Ovary (tissue), 10 donors: ENCODE measurements at places on chromosomes 5 and 9. TPM values are rescaled to one million over a fixed set of nuclear protein-coding genes. Genes with fewer than 3 reads are reported as not detected.

SPAG8 gene
- 28.1 TPM for total RNA-seq

CCL19 gene
- not detected for total RNA-seq

PSAT1 gene
- 5.2 TPM for total RNA-seq

SQSTM1 gene
- total RNA-seq: 443 TPM

DNA sequence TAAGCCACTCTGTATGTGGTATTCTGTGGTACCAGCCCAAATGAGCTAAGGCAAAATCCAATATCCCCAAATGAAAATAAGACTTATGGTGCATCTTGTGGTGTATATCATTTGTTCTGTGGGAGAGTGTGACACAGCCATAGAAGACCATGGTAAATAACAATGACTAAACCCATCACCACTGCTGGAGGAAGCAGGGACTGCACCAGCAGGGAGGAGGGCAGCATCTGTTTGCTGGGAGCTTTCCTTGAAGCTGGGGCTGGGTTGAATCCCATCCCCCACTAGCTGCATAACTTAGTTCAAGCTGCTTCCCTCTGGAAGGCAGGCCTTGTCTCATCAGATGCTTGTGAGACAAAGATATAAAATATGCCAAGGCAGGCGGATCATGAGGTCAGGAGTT is 14.2 kb downstream of the GADD45G start:
- H3K4me1 ChIP-seq: peaks cover 9% of the 10 kb centered on the region
- H3K27me3 ChIP-seq: no peaks in the 10 kb centered on the region
- H3K36me3 ChIP-seq: no peaks in the 10 kb centered on the region
- no peak for DNase-seq
- no peak overlapping the region for H3K4me3 ChIP-seq
- no peak overlapping the region for H3K27ac ChIP-seq

- DNase-seq: no peak
- H3K4me1 ChIP-seq: no peaks in the 10 kb centered on the region
- H3K36me3 ChIP-seq: no peaks in the 10 kb centered on the region
- no peaks in the 10 kb centered on the region for H3K27me3 ChIP-seq
- H3K27ac ChIP-seq: no peak overlapping the region
Observed at GRCh38 chr9:122204055-122204454, 24.7 kb downstream of the LHX6 start.

- no peaks in the 10 kb centered on the region for H3K4me1 ChIP-seq
- no peak overlapping the region for H3K27ac ChIP-seq
- H3K27me3 ChIP-seq: no peaks in the 10 kb centered on the region
- DNase-seq: no peak
- no peaks in the 10 kb centered on the region for H3K36me3 ChIP-seq
Observed at GRCh38 chr5:154745349-154745748, 9.8 kb upstream of the LARP1 start.

DNA sequence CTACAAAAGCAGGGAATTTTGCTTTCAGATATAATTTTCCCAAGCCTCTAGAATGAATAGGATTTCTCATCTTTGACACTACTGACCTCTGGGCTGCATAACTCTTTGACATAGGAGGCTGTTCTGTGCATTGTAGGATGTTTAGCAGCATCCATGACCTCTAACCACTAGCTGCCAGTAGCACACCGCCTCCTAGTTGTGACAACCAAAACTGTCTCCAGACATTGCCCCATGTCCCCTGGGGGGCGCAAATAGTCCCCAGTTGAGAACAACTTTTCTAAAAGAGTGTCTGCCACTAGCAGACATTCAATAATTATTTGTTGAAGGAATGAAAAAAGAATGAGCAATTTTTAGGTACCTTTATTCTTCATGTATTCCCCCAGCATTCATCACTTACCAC is 51.8 kb downstream of the POU4F3 start:
- no peak overlapping the region for H3K27ac ChIP-seq
- H3K27me3 ChIP-seq: no peaks in the 10 kb centered on the region
- no peaks in the 10 kb centered on the region for H3K4me1 ChIP-seq
- H3K36me3 ChIP-seq: no peaks in the 10 kb centered on the region
- DNase-seq: no peak
- no peak overlapping the region for H3K4me3 ChIP-seq

GRCh38 chr5:74761241-74761640 is 5.7 kb downstream of the GFM2 start:
- H3K27me3 ChIP-seq: no peaks in the 10 kb centered on the region
- no peaks in the 10 kb centered on the region for H3K36me3 ChIP-seq
- H3K4me3 ChIP-seq: no peak overlapping the region
- no peak for DNase-seq

- H3K27ac ChIP-seq: no peak overlapping the region
- H3K36me3 ChIP-seq: no peaks in the 10 kb centered on the region
- H3K27me3 ChIP-seq: no peaks in the 10 kb centered on the region
- H3K4me1 ChIP-seq: peaks cover 3% of the 10 kb centered on the region
- no peak overlapping the region for H3K4me3 ChIP-seq
Observed at GRCh38 chr5:124459984-124460383, 286.5 kb downstream of the ZNF608 start.

- no peaks in the 10 kb centered on the region for H3K36me3 ChIP-seq
- no peak for DNase-seq
- H3K27me3 ChIP-seq: no peaks in the 10 kb centered on the region
- no peaks in the 10 kb centered on the region for H3K4me1 ChIP-seq
Observed at GRCh38 chr5:115329475-115329874, 33.0 kb upstream of the CCDC112 start.

DNA sequence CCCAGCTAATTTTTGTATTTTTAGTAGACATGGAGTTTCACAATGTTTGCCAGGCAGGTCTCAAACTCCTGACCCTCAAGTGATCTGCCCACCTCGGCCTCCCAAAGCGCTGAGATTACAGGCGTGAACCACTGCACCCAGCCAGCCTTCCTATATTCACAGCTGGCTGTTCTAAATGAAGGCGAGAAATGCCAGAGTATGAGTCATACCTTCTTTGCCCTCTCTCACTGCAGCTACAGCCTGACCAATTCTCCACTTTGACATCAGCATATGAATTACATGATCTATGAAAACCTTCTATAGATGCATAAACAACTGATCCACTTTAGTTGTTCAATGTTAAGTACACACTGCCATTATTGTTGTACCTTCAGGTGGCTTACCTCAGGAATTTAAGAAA is 14.5 kb downstream of the APTX start:
- no peaks in the 10 kb centered on the region for H3K27me3 ChIP-seq
- no peak overlapping the region for H3K27ac ChIP-seq
- no peaks in the 10 kb centered on the region for H3K4me1 ChIP-seq
- DNase-seq: no peak

- no peaks in the 10 kb centered on the region for H3K27me3 ChIP-seq
- H3K4me1 ChIP-seq: peaks cover 8% of the 10 kb centered on the region
- no peak overlapping the region for H3K27ac ChIP-seq
Observed at GRCh38 chr9:38029915-38030638, 39.0 kb downstream of the SHB start.

GRCh38 chr9:136535070-136535469 is 10.8 kb downstream of the NOTCH1 start:
- no peaks in the 10 kb centered on the region for H3K4me1 ChIP-seq
- no peak for DNase-seq
- H3K27me3 ChIP-seq: no peaks in the 10 kb centered on the region
- no peak overlapping the region for H3K27ac ChIP-seq
- no peaks in the 10 kb centered on the region for H3K36me3 ChIP-seq

- no peak overlapping the region for H3K27ac ChIP-seq
- H3K27me3 ChIP-seq: no peaks in the 10 kb centered on the region
- H3K4me1 ChIP-seq: no peaks in the 10 kb centered on the region
- H3K4me3 ChIP-seq: no peak overlapping the region
- no peak for DNase-seq
- no peaks in the 10 kb centered on the region for H3K36me3 ChIP-seq
Observed at GRCh38 chr9:30584559-30584958, 1799.9 kb upstream of the ACO1 start.

- DNase-seq: no peak
- H3K4me1 ChIP-seq: no peaks in the 10 kb centered on the region
- no peaks in the 10 kb centered on the region for H3K27me3 ChIP-seq
Observed at GRCh38 chr5:35180046-35180445, 50.2 kb downstream of the PRLR start.

DNA sequence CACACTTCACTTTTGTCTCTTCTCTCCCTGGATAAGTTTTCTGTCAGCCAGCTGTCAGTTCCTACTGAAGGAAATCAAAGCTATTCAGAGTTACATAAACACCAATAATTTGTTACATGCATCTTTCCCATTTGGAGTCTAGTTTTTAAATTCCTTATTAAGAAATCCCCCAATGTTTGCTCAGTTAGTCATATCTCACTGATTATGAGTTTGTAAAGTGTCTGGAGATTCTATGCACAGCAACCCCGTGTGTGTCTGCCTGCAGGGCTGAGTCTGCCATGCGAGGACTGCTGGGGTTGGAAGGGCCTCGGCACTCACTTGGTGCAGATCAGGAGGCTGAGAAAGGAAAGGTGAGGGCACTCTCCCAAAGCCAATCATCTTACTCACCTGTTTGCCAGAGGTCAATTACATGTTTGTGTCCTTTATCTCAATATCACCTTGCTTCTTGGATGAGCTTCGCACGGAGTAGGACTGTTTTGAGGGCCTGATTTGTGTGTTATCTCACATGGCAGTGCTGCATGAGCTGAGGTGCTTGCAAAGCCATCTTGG is 3.3 kb downstream of the ANKRD34B start:
- no peaks in the 10 kb centered on the region for H3K4me1 ChIP-seq
- H3K27me3 ChIP-seq: no peaks in the 10 kb centered on the region
- no peak for DNase-seq
- no peaks in the 10 kb centered on the region for H3K36me3 ChIP-seq
- H3K27ac ChIP-seq: no peak overlapping the region

DNA sequence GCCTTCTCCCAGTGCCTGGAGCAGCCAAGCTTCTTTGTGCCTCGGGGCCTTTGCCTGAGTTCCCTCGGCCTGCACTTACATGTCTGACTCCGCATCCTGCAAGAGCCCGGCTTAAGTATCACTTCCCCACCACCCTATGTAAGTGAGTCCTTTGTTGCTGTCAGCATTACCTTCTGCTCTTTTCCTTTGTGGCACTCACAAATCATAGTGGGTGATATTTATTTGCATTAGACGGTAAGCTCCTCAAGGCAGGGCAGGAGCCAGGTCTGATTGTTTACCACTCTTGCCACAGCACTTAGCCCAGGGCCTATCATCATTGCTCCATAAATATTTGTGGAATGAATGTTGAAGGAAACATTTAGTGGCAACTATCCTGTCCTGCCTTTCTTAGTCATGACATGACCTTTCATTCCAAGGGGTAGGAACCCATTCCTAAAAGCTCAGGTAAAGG is 4.8 kb downstream of the GM2A start:
- H3K36me3 ChIP-seq: no peaks in the 10 kb centered on the region
- H3K4me1 ChIP-seq: peaks cover 3% of the 10 kb centered on the region
- no peak overlapping the region for H3K4me3 ChIP-seq
- H3K27me3 ChIP-seq: no peaks in the 10 kb centered on the region
- no peak overlapping the region for H3K27ac ChIP-seq

DNA sequence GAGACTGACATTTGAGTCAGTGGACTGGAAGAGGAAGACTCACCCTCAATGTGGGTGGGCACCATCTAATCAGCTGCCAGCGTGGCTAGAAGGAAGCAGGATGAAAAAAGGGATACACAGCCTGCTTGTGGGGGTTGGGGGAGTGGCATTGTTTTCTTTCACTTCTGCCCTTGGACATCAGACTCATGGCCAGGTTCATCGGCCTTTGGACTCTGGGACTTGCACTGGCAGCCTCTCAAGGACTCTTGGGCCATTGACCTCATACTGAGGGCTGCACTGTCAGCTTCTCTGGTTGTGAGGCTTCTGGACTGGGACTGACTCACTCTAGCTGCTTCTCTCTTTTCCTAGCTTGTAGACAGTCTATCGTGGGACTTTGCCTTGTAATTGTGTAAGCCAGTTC is 374.9 kb downstream of the TLE1 start:
- no peaks in the 10 kb centered on the region for H3K4me1 ChIP-seq
- no peak overlapping the region for H3K4me3 ChIP-seq
- H3K36me3 ChIP-seq: no peaks in the 10 kb centered on the region
- no peak overlapping the region for H3K27ac ChIP-seq
- no peak for DNase-seq

DNA sequence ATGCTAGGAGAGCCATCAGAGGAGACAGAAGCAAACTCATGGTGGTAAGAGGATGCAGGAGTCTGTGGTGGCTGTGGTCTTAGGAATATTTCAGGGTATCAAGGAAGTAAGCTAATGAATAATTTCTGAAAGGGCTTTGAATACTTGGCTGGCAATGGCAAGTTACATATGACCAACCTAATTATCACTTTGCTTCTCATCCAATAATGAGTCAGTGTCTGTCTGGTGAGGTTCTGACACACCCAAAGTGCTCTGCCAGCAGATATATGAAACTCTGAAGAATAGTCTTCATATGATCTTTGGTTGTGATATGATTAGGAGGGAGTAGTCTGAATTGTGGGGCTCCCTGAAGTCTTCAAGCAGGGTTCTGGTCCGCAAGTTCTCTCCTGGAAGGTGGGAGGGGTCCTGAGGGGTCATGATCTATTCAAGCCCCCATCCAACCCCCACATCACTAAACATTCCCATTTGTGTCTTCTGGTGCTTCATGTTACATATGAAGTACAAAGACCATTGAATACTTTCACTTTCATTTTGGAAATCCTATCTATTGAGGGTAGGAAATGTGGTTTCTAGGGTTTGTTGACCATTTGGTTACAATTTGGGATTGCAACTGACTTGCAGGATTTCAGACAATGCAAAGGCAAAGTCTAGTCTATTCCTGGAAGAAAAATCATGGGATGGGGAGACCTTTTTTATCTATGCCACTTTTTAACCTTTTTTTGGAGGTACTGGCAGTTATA is 199.9 kb upstream of the CDKN2B start:
- no peak for DNase-seq
- H3K4me3 ChIP-seq: no peak overlapping the region
- no peak overlapping the region for H3K27ac ChIP-seq
- H3K36me3 ChIP-seq: no peaks in the 10 kb centered on the region
- no peaks in the 10 kb centered on the region for H3K27me3 ChIP-seq
- H3K4me1 ChIP-seq: no peaks in the 10 kb centered on the region

- no peaks in the 10 kb centered on the region for H3K27me3 ChIP-seq
- no peak for DNase-seq
- no peak overlapping the region for H3K4me3 ChIP-seq
- H3K27ac ChIP-seq: no peak overlapping the region
- H3K4me1 ChIP-seq: no peaks in the 10 kb centered on the region
Observed at GRCh38 chr5:38731461-38731860, 114.4 kb upstream of the OSMR start.

- H3K27me3 ChIP-seq: peaks cover 12% of the 10 kb centered on the region
- H3K27ac ChIP-seq: no peak overlapping the region
- H3K4me3 ChIP-seq: no peak overlapping the region
- H3K4me1 ChIP-seq: peaks cover 7% of the 10 kb centered on the region
Observed at GRCh38 chr9:124009531-124010217, 1.9 kb upstream of the LHX2 start.

DNA sequence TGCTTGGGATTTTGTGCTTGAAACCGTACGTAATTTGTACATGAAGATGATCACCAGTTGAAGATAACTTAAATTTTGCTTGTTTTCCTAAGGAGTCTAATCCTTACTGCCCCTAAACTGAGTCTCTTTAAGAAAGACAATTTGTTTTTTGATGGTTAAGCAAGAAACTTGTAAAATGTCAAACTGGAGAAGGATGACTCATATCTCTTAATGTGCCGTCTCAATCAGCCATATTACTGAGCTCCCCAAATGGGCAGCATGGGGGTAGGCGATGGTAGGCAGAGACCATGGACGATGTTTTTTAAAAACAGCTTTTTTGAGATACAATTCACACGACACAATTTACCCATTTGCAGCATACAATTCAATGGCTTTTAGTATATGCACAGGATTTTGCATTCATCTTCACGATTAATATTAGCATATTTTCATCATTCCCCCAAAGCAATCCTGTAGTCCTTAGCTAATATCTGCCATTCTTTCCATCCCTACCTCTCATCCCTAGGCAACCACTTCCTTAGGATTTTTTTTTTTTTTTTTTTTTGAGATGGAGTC is 14.3 kb downstream of the ARHGAP26 start:
- H3K27ac ChIP-seq: no peak overlapping the region
- no peaks in the 10 kb centered on the region for H3K36me3 ChIP-seq
- DNase-seq: no peak
- H3K4me1 ChIP-seq: no peaks in the 10 kb centered on the region
- no peak overlapping the region for H3K4me3 ChIP-seq
